ENCODE measurements at places on chromosomes 1 and 21.

DNA sequence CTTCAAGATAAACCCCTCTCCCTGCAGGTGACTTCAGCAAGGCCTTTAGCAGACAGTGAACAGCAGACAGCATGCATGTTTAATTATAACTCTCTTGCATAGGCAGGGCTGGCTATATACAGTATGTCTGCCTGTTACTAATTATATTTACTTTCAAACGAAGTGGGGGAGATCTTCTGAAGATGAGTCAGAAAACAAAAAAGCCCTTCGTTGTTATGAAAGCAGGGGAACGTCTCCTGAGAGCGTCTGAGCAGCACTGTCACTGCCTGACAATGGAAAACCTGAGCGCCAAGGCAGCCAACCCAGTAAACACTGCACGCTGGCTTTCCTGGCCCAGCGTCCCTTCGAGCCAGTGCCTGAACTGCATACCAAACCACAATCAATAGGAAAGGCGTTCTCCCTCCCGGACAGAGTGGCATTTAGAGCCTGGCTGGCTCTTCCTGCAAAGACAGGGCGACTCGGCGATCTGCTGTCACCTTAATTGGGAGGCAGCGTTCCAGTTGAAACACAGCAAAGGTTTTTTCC lies 54.1 kb downstream of the TOMM20 start:
- no peak for DNase-seq

- no peak for DNase-seq
Observed at GRCh38 chr21:25638660-25639550, at the start of gene JAM2. Gene JAM2 (plus strand): TSS chr21:25639258. CDS start chr21:25639822, 564 bp downstream.

DNA sequence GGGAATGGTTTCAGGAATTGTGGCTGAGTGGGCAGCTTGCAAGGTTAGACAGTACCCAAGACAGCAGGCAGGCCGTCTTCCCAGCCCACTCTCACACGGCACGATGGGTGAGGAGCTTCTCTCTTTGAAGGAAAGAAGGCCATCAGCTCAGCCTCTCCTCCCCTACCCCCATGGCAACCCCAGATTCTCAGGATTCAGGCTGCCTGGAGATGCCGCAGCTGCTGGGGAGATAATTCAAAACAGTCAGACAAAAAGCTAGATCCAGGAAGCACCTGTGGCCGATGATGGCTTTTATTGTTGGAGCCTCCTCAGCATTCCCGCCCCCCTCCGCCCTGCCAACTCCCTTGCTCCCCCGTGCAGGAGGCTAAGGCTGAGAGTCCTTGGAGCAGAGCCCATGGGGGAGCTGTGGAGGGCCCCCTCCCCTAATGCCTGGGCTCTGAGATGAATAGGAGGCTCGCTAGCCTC lies 220.5 kb downstream of the TRABD2B start:
- DNase-seq: no peak

DNA sequence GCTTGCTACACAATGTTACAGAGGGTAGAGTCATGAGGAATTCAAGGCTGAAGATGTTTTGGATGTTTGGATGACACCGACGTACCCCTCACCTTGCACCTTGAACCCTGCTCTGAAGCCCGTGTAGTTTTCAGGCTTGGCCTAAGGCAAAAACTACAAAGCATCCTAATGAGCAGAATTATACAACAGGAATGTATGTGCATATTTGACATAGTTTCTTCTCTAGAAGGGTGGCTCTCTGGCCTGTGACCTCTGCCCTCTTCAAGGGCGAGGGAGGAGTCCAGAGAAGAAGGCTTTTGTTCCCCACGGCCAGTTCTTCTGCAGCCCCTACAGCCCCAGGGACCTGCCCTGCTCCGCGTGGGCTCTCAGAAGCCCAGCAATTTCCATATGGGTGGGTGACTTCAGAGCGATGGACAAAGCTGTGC lies 43.3 kb downstream of the L1TD1 start:
- DNase-seq: no peak

GRCh38 chr1:201905234-201905890 lies 16.7 kb downstream of the SHISA4 start:
- no peak for DNase-seq

- no peak for DNase-seq
Observed at GRCh38 chr1:66090859-66091457, 298.3 kb downstream of the PDE4B start.

- DNase-seq: no peak
Observed at GRCh38 chr1:220521778-220522177, 6.2 kb upstream of the MARK1 start.

DNA sequence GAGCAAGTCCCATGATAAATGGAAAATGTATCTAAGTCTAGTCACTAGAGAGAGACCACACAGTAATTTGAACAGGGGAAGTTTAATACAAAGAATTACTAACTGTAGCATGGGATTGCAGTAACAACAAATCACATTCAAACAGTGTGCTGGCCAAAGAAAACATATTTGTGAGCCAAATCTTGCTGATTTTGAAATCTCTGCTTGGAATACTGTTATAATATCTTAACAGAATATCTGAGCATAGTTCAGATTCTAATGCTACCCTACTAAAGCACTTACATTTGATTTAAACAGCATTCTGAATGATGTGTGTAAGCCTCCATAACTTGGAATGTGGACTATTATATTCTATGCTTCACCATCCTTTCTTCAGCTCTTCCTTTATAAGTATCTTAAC lies 270.0 kb upstream of the BRINP3 start:
- no peak for DNase-seq

DNA sequence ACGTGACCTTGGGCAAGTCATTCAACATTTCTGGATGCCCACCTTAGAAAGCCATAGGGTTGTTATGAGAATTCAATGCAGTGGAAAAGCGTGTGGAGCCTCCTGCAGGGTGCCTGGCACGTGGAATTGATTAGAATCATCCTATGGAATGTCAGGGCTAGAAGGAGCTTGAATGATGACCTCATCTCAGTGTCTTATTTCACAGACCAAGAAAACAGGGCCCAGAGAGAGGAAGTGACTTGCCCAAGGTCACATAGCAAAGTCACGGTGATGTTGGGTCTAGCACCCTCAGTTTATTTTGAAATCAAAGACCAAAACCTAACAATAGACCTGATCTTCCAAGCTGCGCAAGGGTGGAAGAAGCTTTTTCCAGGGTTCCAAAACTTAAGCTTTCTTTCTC lies 6.0 kb downstream of the TRABD2B start:
- no peak for DNase-seq

DNA sequence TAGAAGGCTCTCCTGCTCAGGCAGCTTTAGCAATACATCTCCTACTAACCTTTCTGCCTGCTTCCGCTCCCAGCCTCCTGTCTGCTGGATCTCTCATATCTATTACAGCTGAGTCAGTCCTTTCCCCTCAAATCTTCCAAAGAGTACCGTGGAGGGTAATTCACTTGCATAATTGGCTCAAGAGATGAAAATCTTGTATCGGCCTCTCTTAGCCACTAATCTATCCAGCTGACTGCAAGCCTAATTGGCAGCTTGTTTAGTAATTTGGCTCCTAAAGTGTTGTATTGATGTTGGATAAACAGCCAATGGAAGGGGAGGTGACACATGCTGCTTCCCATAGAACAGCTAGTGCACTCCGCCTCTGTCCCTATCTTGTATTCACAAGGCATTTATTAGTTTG lies 195.7 kb downstream of the GPATCH2 start:
- DNase-seq: no peak

DNA sequence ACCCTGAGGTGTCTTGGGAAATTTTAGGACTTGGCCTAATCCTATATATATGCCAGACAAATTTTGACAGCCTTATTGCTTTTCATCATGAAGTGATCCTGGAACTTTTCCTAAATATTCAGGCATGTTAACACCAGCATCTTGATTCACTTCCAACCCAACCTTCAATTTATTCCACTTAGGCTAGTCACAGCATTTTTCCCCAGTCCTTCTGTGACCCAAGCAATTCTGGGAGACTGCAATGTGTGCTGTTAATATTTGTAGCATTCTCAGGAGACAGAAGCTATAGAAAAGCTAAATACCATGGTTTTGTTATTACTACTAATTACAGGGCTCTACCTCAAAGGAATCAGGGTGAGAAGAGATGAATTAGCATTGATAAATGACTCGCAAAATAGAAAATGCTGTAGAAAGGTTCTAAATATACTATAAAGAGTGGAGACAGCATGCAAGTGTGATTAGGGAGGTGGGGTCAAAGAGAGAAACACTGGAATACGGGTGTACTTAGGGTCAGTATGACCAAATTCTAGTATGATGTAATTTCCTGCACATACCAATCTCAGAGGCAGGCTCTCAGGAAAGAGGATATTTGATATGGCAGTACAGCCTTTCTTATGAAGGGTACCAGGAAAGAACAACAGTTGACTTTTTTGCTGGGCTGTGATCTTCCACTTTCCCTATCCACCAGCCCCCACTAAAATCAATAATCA lies 29.1 kb downstream of the PRRX1 start:
- no peak for DNase-seq
